ENCODE measurements at places on chromosomes 3 and 15.

- no peak for DNase-seq
Measured at GRCh38 chr3:132804498-132804897, 82.3 kb upstream of the NPHP3 start.

DNA sequence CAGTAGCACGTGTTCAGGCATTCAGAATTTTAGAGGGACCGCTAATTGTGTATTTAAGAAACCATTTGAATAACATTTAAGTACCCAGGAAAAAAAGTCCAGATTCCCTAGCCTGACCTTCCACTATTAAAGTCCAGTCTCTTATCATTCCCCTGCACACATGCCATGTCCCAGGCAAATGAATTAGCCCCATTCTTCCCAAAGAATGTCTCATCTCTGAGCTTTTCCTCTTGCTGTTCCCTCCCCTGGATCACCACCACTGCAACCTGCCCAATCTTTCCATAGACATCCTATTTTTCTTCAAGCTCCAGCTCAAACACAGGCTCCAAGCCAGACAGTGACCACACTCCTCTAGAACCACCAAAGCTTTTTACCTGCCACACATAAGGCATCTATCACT, 25.9 kb downstream of the PLD1 start:
- DNase-seq = no peak

GRCh38 chr3:17805461-17805940, 63.1 kb upstream of the TBC1D5 start:
- DNase-seq = no peak

DNA sequence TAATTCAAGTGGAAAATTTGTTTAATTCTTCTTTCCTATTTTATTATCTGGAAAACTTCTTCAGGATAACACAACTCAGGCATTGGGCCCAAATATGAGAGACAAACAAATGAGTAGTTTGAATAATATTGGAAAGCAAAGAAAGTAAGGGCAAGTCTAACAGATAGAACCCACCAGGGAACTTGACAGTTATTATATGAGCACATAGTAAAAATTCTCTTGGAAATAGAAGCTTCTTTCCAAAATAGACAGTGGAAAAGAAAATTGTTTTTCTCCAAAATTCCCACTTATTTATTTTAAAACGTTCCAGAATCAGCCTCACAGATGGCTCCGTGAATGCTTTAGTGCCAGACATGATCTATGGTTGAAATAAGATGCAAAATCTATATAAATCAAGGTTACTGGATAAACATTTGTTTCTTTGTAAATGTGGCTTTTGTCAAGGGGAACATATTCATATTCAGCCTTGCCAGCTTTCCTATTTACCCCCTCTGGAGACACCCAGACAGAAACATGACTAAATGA, 23.9 kb downstream of the LDHAL6B start:
- DNase-seq = no peak

- no peak for DNase-seq
Measured at GRCh38 chr3:72646263-72646662, 202.0 kb downstream of the SHQ1 start.

- peak; percentile 69 for DNase-seq
Measured at GRCh38 chr3:187946163-187946691, 201.0 kb upstream of the BCL6 start.

DNA sequence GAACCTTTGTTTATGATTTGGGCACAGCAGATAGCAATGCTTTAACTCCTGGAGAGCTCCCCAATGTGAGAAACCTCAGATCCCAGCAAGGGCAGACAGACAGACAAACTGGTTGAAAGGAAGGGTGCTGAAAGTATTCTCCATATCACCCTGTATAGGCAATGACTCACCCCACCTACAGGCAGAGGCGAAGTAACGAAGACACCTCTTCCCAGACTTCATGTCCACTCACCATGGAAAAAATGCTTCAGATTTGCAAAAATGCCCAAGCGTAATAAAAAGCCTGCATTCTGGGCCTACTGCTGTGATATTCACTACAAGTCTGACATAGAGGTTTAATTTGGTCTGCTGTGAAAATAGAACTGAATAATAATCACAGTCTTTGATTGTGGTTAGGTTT, 50.5 kb downstream of the THBS1 start:
- DNase-seq = no peak

DNA sequence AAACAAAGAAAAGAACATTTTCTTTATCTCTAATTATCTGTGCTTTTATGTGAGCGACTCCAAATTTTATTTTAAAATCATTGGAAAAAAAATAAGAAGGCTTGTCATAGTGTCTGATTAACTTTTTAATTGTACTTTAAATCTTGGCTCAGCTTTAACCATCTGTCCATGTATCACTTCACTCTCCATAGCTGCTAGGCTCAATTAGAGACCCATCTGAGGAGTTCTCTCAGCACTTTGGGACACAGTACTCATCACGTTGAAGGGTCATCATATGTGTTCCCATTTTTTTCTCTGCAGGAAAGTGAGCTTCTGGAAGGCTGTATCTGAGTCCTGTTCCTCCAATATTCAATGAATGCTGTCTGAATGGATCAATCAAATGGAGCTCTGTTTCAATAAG, 908.5 kb upstream of the ROBO1 start:
- no peak for DNase-seq

GRCh38 chr15:31364301-31365031, 37.8 kb downstream of the KLF13 start:
- peak; percentile 96 for DNase-seq

DNA sequence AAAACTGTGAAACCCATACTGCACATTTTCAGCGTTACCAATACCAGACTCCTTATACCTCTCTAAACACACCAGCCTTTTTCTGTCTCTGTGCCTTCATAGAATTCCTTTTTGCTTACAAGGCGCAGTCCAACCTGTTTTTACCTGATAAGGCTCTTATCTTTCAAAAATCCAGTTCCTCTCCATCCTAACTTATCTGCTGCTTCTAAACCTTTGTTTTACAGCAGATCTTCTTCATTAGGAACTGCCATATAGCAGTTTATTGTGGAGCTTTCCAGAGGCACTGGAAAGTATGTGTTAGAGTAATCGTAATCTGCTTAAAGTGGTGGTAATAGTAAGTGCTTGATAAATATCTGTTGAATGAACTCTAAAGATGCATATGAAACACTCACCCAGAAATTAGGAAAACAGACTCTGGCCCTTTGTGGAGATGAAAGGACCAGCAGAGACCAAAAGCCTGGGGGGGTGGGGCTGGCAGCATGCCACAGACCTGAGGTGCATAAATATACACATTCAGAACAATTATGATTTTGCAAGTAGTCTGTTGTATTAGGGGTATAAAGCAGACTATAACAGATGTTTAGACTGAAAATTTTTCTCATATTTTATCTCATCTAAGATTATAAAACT, 29.3 kb downstream of the PPP2R3A start:
- DNase-seq = peak; percentile 71

- DNase-seq = no peak
Measured at GRCh38 chr3:38648024-38648658, 1.3 kb downstream of the SCN5A start.

DNA sequence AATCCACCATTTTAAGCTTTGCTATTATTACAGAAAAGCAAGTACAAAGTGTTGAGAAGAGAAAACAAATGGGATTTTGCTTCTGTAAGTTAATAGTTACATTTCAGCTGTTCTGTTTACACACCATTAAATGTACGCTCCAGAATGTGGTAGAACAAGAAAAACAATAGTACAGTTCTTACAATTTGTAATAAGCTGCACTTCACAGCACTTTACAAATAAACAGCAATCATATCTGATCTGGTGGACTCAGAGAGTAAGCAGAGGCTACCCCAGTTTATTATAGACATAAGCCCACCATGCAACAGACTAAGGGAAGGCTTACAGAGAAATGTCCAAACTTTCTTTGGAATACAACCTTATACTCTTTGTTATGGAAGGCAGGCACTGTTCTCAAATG, 126.4 kb downstream of the OXSM start:
- DNase-seq = no peak

DNA sequence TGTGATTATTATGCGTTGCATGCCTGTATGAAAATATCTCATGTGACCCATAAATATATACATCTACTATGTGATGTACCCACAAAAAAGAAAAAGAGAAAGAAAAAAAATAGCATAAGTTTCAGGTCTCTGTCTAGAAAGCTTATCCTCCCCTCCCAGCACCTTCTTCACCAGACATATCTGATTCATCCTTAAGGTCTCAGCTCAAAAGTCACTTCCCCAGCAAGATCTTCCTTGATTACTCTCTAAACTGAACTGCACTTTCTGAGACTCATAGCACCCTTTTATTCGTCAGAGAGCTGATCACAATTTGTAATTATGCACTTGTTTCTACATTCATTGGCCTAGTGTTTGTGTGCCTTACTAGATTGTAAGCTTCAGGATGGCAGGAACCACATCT, 11.1 kb upstream of the PTPN9 start:
- DNase-seq = no peak

DNA sequence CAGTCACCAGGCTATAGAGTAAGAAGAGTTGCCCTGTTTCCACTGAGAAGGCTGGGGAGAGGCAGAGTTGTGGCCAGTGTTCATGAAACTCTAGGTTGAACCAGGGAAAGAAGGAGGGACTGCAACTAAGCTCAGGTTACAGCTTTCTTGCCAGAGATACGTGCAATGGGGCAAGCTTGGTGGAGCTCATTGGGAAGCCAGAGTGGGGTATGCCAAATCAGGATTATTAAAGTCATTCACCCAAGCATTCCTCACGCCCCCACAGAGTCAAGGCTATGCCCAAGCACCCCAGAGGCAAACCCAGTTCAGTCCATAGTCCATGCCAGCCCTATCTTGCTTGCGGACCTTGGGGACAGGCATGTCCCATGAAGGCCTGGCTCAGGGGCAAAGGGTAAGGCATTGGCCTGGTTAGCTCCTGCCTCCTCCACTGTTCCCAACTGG, 17.6 kb downstream of the SLC6A20 start:
- peak; percentile 32 for DNase-seq
